ENCODE measurements at places on chromosomes 2 and 18.

DNA sequence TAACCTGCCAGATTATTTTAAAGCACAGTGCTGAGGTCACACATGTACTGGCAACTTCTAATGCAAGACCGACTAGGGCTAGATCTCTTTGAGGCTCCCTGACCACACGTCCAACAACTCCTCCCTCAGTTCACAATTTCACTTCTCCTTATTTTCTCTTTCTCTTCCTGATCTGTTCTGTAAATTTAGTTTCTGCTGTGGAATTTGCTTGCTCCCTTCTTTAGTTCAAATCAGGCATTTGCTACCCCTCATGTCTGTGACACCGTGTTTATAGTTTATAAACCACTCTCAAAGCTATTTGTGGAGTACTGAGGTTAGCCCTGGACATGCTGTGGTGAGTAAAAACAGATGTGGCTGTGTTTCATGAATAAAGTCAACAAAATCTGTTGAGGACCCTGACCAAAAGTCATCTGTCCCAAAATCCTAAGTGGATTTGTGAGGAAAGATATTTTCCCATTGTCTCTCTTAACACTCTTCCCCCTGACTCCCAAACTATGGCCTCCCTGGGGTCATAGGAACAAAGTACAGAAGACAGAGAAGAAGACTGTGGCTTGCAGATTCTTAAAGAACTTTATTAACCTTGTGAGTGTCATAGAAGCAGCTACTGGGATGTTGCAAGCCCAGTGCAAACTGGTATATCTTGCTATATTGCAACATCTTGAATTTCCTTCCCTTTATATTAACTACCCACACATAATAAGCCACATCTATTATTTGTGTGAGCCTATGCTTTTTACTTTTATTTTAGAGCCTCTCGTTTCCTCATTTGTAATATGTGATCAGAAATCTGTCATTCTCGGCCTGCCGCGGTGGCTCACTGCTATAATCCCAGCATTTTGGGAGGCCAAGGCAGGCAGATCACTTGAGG, 3.5 kb upstream of the NAGK start:
- DNase-seq, result no peak

DNA sequence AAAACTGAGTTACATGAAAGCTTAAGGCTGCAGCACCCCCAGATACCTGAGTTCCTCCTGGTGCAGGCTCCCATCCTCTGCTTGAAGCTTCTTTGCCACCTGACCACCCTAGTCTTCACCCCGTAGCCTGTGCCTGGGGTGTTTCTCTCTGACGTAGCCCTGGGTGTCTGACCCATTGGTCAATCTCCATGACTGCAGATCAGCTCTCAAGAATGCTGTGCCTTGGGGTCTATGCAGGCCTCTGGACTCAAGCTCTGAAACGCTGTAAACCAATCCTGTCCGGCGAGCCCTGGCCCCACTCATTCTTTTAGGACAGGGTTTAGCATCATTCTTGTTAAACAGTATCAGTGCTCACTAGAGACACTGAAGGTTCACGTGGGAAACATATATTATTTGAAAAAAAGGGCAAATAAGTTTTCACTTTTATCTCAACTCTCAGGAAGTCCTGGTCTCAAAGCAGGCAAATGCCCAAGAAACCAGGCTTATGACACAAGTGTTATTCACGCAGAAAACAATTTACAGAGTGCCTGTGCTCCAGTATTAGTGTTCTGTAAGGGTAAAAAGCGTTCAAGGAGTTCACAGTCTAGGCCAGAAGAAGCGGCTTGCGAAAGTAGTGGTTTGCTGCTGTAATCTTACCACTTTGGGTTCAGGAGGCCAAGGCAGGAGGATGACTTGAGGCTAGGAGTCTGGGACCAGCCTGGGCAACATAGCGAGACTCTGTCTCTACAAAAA, 22.8 kb upstream of the PPP4R1 start:
- no peak for DNase-seq

DNA sequence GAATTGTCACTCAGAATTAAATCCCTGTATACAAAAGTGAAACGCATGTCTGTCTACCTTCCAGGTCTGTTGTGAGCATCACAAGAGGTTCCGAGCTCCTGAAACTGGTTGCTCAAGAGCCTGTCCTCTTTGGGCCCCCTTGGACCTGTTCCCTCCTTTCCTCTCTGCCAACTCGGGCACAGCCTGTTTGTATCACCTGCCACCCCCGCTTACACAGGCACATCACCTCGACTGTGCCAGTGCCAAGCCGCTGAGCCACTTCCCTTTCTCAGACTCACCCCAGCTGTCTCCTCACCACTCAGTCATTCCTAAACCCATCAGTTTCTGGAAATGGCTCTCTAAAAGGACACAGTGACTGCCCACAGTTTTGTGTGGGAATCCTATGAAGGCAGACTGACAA, 3.1 kb downstream of the EFR3B start:
- no peak for DNase-seq

DNA sequence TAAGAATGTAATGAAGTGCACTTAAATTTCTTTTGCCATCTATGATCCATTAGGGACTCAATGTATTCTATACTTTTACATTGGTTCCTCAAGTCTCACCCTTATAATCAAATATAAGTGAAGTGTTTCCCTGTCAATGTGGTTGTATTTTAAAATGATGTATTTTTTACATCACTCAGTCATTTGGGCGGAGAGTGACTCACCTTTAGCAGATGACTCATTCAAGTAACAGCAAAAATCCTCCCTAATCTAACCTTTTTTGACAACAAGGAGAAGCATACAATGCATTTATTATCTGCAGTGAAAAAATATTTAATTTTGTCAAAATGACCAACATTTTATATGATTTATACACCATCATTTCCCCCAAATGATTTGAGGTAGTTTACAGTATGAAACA, 94.4 kb downstream of the FANCL start:
- no peak for DNase-seq

GRCh38 chr2:240644859-240645301, 19.6 kb downstream of the GPR35 start:
- no peak for DNase-seq

- DNase-seq, result no peak
Measured at GRCh38 chr2:208024091-208024490, 1.2 kb downstream of the PLEKHM3 start.

- peak; percentile 10 for DNase-seq
Measured at GRCh38 chr18:62437235-62438017, 85.4 kb upstream of the ZCCHC2 start.

GRCh38 chr18:34915046-34915445, 126.2 kb upstream of the MAPRE2 start:
- DNase-seq, result no peak

DNA sequence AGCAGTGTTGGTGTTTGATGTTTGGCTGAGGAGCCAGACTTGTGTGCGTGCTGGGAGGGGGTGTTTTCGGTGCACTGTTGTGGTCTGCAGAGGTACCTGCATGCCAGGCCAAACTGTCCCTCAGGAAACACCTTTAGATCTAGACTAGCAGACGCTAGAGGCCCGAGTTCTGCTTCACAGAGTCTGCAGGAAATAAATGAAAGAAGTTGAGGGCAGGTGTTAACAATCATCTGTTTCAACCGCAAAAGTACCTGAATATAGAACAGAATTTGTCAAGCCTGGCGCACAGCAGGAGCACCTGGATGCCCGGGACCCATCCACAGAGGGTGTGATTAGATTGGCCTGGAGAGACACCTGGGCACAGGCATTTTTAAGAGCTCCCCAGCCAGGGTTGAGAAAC, 40.5 kb upstream of the REL start:
- no peak for DNase-seq

- no peak for DNase-seq
Measured at GRCh38 chr2:219168932-219169331, 897 bp downstream of the SLC23A3 start.

DNA sequence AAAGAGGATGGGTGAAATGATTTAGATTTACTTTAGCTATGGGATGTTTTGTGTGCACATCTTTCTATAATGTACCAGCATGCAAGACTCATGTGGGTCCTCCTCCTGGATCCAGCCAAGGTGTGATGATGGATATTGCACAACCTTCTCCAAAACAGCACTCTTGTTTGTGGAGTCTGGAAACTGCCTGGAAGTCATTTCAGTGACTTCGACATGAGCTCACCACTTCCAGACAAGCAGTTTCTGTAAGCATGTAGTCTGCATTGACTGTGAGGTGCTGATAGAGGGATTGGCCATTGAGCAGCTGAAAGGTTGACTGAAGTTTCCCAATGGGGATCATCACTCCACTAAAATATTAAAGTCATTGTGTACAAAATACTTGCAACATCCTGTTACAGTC, 154.0 kb downstream of the TRIB2 start:
- DNase-seq, result no peak

DNA sequence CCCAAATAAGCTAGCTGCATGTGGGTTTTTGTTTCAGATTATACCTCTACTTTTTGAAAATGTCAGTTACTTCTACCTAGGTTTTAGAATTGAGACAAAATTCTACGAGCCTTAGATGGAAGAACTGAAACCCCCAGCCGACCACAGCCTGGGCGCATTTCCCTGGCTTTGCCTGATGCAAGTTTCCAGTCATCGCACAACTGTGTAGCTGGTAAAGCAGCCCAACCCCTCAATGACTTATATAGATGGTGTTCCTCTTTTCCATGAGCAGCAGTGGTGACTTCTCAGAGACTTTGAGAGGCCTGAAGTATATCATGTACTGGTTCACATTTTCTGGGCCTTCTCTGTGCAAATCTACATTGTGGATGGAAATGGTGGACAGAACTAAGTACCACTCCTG, 515.4 kb upstream of the RAB6C start:
- DNase-seq, result no peak

DNA sequence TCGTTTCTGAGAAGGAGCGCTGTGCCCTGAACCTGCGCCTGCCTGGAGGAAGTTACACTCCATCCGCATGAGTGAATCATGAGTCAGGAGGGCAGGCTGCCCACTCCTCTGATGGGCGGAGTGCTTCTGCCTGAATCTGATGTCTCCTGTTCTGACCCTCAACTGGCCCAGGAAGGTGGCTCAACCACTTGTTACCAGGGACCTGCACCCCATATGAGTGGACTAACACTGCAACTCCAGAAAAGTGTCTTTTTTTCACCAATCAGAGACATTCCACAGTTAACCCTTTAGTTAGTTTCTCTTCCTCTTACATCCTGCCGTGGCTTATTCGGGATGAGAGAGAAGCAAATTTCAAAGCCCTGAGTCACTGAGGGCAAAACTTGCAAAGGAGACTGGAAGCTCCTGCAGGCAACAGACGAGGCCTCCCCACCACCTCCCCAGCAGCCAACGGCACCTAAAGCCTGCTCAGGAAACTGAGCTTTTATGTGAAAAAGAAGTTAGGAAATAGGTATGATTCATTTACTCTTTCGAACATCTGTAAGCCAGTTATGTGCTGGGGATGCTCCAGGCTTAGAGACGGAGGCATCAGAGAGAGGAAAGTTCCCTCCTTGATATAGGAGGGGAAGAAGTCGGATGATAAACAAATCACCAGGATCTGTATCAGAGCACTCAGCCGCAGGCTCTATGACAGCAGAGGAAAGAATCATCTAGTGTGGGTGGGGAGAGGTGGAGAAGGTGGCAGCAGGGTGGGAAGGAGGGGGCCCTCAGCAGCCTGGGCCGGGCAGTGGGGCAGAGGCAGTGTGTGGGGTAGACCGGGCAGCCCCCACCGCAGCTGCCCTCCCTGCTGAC, 30.9 kb downstream of the MBP start:
- DNase-seq, result no peak

- no peak for DNase-seq
Measured at GRCh38 chr2:1360557-1361250, 52.6 kb upstream of the TPO start.

GRCh38 chr2:224918626-224919471, 123.4 kb downstream of the DOCK10 start:
- DNase-seq, result no peak

DNA sequence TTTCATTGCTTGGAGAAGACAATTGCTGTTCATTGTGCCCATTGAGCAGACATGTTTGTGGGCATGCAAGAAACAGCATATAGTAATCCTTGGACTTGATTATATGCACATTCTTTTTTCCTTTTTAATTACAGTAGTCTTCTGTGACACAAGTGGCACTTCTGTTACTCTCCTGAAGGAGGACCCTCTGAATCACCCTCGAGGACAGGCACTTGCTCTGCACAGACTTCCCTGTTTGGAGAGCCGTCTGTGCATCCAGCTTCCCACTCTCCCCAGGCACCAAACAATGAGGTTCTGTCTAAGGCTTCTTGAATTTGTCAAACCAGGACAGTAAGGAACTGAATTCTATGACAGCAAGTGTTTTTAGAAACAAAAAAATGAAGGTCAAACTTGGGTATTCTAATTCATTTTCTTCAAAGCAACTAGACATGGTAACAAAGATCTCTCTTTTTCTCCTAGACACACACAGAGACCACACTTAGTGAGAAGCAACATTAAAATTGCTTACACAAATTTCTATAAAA, 844.6 kb upstream of the ID2 start:
- DNase-seq, result no peak

DNA sequence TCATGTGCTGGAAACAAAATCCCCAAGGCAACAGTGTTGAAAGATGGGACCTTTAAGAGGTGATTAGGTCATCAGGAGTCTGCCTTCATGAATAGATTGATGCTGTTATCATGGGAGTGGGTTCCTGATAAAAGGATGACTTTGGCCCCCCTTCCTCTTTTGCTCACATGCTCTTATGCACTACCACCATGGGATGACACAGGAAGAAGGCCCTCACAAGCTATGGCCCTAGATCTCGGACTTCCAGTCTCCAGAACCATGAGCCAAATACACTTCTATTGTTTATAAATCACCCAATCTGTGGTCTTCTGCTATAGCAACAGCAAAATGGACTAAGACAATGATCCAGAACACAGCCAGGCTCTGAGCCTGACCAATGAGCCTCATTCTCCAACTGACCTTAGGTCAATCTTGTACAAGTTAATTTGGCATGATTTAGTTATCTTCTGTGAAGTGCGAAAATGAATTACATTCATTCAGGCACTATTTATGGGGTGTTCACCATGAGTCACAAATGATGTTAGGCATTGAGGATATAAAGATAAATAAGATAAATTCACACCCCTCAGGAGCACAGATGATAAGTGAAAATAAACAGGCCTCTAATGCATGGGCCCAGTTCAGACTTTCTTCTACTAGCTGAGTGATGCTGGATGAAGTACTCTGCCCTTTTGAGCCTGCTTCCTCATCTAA, 37.7 kb upstream of the NT5C1B start:
- no peak for DNase-seq

DNA sequence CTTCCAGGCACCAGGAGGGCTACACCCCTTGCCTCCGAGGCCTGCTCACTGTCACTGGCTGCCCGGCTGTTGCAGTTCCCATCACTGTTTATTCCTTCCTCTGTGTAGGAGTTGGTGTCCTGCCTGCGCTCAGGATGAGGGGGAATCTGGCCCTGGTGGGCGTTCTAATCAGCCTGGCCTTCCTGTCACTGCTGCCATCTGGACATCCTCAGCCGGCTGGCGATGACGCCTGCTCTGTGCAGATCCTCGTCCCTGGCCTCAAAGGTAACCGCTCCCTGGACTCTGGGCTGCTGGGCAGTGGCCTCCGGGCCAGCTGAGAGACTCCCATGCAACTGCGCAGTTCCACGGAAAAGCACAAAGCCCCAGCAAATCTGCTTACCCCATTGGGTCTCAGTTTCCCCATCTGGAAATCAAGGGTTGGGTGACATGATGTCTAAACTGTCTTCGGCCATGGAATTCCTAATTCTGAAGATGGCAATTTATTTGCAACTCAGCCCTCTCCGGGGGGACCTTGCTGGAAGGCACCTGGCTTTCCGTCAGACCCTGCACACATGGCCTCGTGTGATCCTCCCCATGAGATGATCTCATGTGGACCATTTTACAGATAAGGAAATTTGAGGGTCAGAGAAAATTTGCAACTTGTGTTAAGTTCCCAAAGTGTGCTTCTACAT, 9.4 kb downstream of the COLEC11 start:
- DNase-seq, result no peak
